ENCODE measurements at places on chromosomes 5 and 9.

GRCh38 chr5:87340716-87341115 lies 72.0 kb downstream of the CCNH start:
- no peak for DNase-seq

DNA sequence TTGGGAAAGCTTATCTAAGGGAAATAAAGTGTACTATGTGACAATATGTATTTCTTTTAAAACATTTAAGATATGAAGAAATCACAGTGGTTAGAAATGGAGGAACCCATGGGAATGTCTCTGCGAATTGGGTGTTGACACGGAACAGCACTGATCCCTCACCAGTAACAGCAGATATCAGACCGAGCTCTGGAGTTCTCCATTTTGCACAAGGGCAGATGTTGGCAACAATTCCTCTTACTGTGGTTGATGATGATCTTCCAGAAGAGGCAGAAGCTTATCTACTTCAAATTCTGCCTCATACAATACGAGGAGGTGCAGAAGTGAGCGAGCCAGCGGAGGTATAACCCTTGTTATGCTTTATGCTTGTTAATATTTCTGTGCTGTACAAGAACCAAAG lies 69.9 kb downstream of the ADGRV1 start:
- no peak for DNase-seq

GRCh38 chr9:119375892-119376291 lies 6.7 kb upstream of the BRINP1 start:
- no peak for DNase-seq

- DNase-seq: no peak
Observed at GRCh38 chr5:113735751-113736150, 222.3 kb downstream of the YTHDC2 start.

GRCh38 chr5:83145241-83145640 lies 67.9 kb downstream of the XRCC4 start:
- no peak for DNase-seq

DNA sequence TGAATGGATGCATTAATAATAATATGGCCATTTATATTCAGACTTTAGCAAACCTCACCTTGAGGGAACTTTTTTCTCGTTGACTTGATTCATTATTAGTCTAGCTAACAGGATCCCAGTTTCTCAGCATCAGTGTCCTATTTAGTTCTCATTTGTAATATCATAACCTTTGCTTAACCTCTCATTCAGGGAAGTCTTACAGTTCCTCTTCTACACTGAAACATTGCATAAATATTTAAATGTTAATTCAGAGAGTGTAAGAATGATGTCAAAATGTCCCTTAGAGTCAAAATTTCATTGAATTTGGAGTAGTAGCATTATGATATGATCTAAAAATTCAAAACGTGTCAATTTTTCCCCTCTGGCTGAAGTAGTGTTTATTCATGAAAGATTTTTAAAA lies 650.1 kb downstream of the EFNA5 start:
- no peak for DNase-seq

GRCh38 chr5:34868791-34869190 lies 29.8 kb downstream of the TTC23L start:
- DNase-seq: no peak

DNA sequence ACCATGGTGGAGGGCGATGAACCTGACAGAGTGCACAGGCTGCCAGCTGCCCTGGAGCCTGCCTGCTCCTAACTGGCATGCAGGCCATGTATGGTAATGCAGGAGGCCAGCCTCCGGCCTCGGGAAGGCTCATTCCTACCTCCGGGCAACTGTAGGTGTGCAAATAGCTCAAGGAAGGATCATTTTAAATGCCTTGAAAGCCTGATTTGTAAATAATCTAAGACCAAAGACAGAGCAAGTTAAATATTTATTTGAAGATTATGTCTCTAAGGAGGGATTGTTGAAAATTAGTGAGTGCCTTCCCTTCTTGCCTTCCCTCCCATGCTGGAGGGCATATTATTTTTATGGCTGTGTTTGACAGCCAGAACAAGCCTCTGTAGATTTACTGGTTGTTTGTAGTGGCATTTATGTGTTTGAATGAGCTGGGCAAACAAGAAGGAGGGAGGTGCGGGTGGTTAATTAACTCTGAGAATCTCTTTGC lies 285.7 kb upstream of the TUT7 start:
- DNase-seq: no peak

DNA sequence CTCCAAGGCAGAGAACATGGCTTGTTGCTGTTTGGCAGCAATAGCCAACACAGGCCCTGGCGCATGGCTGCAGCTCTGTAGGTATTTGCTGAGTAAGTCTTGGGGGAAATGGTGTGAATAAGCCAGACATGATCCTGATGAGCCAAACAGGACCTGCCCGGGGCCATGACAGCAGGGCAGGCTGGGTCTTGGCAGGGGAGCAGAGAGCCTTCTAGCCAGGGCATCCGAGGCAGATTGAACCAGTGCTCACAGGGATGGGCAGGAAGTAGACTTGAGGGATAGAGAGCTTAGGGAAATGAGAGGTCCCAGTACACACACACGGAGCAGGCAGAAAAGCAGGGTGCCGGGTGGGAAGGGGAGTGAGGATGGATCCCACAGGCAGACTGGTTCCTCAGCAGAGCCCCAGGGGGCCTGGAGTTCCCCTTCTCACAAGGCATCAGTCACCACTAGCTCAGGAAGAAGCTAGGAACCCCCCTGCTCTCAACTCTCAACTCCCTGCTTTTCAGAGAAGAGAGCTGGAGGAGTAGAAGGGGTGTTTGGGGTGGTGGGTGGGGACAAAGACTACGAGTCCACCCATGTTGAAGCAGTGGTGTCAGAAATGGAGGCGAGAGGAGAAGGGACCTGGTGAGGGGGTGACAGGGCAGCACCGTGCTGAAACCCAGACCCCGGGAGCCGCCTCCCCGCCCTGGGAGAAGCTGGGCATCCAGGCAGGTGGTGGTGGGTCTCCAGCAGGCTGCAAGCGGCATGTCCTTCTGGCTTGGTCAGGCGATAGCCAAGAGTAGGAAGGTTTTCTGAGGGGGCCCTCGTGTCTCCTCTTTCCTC lies 111.1 kb downstream of the RGS3 start:
- no peak for DNase-seq

GRCh38 chr5:153617190-153617589 lies 126.7 kb downstream of the GRIA1 start:
- DNase-seq: no peak

GRCh38 chr9:114619191-114619761 lies 8.2 kb downstream of the TMEM268 start:
- DNase-seq: no peak

DNA sequence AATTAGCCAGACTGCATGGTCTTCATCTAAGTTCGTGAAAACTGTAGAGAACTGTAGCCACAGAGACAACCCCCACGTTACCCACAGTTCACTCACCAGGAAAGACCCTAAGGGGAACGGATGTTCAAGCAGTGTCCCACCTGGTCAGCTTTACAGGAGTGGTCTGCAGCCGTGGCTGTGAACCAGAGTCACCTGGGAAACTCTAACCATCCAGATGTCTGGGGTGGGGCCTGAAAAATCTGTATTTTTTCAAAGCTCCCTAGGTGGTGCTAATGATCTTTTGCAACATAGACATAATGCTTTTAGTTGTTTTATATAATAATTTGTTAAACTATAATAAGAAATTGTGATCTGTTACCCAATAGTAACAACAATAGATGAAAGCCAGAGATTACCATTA lies 47.7 kb upstream of the ANGPTL2 start:
- DNase-seq: no peak

All from stimulated activated CD4-positive, alpha-beta T cell treated with anti-CD3 and anti-CD28 coated beads, Interleukin-4, amount 100 ng/mL, for 48 hours (primary cell).